ENCODE measurements at places on chromosomes 6 and 20.

- DNase-seq = no peak
Measured at GRCh38 chr20:4472906-4473305, 248.8 kb upstream of the PRND start.

DNA sequence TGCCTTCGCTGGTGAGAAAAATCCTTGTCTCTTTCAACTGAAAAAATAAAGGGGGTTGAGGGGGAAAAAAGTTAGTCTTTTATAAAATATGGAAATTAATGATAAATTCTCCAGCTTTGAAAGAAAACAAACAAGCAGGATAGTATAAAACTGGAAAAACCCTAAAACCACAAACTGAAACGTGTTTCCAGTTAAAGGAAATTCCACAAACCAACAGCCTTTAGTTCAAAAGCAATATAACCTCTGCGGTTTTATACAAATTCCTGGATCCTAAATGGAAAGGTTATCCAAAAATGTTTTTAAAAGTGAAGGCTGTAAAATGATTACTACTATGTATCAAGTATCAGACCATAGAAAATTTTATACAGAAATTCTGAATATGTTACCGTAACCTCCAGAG, 55.6 kb downstream of the BMP5 start:
- DNase-seq = no peak

- no peak for DNase-seq
Measured at GRCh38 chr6:44024574-44025219, 102.6 kb downstream of the MRPL14 start.

GRCh38 chr20:47350181-47350550, 6.3 kb downstream of the ZMYND8 start:
- DNase-seq = no peak

- peak; percentile 94 for DNase-seq
Measured at GRCh38 chr20:53949319-53949839, 121.0 kb downstream of the BCAS1 start.

- DNase-seq = no peak
Measured at GRCh38 chr20:7760247-7761031, 179.8 kb downstream of the HAO1 start.

DNA sequence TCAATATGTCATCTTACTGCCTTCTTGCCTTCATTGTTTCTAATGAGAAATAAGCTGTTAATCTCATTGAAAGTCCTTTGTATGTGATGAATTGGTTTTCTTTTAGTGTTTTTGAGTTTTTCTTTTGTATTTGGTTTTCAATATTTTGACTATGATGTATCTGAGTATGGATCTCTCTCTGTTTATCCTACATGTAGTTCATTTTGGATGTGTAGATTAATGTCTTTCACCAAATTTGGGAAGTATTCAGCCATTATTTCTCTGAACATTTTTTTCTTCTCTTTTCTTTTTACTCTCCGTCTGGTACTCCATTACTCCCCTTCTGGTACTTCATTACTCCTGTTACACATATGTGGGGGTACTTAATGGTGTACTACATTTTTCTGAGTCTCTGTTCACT, 337.0 kb upstream of the RNF24 start:
- DNase-seq = no peak

- no peak for DNase-seq
Measured at GRCh38 chr6:81750200-81750599, 2.3 kb downstream of the TENT5A start.

GRCh38 chr6:166907373-166907841, 48.9 kb downstream of the RNASET2 start:
- no peak for DNase-seq

DNA sequence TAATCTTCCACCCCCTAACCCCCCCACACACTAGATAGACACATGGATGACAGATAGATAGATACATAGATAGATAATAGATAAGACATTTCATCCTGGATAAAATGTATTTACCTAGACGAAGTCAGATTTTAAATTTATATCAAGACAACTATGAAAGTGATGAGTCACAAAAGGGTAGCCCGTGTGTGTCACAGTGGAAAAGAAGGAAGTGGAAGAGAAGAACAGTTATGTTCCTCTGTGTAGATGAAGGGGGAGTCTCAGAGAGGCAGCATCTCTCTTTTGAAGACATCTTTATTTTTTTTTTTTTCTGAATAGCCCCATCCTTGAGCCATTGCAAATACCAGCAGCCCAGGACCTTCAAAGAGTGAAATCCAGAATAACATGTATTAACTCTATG, 121.7 kb upstream of the VGLL2 start:
- DNase-seq = no peak

DNA sequence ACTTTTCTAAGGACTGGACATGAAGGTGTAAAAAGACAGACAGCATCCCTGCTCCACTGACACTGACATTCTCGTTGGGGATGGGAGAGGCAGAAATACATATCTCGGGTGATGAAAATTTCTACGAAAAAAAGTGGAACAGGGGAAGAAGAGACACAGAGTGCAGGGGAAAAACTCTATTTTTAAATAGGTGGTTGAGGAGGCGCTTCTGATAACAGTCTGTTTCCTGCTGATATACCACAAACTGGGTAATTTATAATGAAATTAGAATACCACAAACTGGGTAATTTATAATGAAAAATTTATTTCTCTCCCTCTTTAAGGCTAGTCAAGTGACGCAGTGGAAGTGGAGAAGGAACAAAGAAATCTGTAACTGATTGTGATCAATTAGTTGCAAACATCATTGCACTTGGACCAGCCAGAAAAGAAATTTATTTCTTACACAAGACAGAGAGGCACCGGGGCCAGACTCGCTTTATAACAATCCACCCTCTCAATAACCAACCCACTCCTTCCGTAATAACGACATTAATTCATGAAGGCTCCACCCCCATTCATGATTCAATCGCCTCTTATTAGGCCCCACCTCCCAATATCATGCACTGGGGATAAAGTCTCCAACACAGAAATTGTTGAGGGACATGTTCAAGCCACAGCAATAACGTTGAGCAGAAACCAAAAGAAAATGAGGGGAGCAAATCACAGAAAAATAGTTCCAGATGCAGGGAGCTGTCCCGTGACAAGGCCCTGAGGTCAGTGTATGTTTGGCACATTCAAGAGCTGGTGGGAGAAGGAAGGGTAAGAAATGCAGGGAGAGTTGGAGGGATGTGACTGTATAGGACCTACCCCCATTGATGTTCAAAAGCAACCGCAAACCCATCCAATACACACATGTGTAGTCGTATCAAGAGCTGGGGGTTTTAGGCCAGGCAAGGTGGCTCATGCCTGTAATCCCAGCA, 6.6 kb upstream of the SRSF6 start:
- no peak for DNase-seq

DNA sequence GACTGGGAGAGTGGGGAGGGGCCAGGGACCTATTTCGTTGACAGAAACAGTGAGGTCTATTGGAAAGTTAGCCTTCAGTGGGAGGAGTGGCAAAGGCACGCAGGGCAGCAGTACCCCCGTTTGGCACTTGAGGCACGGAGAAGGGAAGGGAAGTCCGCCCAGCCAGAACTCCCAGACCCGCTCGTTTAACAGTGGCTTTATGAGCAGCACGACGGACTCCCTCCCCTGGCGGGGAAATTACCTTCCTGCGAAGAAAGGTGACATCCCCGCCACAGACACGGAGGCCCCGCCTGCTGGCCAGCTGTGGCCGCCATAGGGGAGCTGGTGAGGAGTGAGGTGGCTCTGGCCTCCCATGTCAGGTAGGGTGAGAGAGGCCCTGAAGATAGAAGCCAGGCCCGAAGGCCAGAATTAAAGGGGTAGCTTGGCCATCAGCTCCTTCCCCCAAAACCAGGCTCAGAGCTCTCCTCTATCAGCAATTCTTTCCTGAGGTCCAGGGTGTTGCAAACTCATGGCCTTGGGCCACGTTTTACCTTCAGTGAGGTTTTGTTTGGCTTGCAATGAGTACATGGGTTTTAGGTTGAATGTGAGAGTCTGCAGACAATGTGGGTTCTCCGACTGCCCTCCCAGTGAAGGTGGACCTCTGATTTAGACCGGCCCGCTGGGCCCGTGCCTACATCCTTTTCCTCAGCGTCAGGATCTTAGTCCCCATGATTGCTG, 123.7 kb downstream of the MRPL14 start:
- no peak for DNase-seq

DNA sequence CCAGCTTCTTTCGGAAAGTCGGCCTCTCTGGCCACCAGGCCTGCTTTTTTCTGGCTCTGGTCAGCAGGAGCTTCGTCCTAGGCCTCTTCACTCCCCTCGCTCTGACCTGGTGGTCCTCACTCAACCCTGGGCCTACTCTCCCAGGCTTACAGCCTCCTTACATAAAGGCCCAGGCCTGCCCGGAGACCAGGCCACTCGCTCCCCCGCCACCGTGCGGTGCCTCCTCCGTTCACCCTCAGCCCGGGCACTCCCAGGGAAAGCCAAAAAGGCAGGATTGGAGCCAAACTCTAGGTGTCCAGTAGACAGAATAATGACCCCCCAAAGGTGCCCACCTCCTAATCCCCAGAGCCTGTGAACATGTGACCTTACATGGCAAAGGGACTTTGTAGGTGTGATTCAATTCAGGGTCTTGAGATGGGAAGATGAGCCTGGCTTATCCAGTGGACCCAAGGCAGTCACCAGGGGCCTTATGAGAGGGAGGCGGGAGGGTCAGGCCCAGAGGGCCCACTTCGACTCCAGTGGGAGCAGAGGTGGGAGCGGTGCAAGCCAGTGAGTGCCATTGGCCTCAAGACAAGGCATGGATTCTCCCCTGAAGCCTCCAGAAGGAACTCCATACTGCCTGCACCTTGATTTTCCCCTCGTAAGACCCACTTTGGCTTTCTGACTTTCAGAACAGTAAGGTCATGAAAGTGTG, 118.6 kb upstream of the PTPN1 start:
- DNase-seq = no peak

DNA sequence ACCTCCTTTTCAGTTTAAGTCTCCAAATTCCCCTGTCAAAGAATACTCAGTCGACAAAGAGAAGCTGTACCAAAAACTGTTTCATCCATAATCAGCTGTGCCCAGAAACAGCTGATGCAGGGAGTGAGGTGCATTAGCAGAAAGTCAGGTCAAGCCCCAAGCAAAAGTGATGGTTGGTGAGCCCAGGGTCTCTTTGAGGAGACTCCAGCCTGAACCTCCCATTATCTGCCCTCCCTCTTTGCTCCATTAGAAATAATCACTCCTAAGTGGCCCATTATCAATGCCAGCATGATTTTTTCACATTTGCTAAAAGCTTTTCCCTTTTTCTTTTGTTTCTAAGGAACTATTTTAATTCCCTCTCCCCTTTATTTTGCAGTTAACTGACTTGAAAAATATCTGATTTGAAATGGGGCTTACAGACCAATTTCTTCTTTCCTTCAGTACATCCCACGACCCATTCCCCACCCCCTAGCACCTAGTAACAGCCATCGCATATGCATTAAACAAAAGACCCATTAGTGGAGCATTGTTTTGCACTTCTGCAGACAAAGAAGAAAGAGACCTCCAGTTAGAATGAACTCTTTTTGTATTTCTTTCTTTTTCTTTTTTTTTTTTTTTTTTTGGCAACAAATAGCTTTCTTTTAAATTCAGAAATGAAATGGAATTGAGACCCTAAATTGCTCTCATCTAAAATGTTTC, 257.0 kb downstream of the GRIK2 start:
- DNase-seq = no peak

- DNase-seq = no peak
Measured at GRCh38 chr6:88142297-88142668, 23.9 kb downstream of the CNR1 start.

DNA sequence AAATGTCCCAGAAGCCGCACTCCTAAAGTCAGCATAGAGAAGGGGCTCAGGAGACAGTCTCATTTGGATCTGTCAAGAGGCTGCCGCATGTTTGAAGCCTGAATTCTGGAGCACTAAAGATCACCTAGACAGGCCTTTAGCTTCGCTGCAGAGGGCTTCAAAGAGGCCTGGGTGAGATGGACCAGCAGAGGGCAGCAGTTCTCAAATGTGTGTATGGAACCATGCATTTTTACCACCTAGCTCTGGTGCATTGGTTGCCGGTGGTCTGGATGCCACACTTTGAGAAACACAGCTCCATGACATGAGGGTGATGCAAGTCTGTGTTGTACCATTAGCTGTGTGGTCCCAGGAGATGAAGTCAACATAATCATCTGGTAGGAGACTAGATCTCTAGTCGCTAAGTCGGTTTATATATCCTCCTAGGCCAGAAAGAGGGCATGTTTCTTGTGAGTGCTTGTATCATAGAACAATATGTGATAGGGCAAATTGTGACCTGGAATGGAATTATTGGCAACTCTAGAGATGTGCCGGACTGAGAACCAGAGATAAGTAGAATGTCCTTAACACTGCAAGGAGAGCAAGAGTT, 64.8 kb downstream of the KIAA0319 start:
- peak; percentile 73 for DNase-seq

DNA sequence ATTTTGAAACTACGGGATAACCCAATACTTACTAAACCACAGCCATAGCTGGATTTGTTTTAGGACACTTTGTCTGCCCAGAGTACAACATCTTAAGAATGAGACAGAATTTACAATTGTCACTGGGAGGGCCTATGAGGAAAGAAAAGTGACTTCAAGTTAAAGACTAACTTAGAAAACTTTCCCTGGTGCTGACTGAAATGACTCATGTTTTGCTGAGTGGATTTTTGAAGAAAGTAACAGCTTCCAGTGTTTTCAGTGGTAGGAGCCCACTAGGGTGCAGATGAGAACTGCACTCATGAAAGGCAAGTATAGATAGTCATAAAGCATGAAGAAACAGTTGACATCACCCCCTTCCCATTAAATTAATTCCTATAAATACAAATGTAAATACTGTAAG, 988.2 kb upstream of the MAP3K7 start:
- no peak for DNase-seq

DNA sequence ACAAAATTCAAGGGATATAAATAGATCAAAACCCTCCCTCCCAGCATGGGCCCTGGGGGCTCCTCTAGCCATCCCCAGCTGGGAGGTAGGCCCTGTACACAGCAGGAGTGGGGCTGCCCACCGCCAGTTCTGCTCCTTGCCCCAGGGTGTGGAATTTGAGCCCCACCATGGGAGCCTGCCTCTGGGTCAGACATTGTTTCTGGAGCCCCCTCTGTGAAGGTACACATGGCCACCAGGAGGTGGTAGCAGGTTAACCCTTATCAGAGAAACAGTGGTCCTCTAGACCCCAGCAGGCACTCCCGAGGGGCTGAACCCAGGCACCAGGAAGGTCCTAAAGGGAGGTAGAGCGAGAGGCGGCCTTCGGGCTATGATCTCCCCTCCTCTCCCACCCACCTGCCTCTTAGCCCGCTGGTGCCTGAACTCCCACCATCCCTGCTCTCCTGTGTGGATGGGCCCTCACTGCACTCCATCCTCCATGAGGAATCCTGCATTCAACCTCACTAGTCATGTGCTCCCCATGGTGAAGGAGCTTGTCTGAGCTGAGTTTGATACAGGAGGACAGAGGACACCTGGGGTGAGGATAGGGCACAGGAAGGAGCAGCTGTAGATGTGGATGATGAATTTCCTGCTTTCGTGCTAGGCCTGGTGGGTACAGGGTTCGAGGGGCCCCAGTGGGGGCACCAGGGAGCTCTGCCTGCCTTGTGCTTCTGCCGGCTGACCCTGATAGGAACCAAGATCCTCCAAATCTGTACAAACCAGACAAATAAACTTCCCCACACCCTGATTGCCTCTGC, 114.9 kb downstream of the GRM4 start:
- no peak for DNase-seq
